ENCODE measurements at places on chromosomes 7 and 10.

DNA sequence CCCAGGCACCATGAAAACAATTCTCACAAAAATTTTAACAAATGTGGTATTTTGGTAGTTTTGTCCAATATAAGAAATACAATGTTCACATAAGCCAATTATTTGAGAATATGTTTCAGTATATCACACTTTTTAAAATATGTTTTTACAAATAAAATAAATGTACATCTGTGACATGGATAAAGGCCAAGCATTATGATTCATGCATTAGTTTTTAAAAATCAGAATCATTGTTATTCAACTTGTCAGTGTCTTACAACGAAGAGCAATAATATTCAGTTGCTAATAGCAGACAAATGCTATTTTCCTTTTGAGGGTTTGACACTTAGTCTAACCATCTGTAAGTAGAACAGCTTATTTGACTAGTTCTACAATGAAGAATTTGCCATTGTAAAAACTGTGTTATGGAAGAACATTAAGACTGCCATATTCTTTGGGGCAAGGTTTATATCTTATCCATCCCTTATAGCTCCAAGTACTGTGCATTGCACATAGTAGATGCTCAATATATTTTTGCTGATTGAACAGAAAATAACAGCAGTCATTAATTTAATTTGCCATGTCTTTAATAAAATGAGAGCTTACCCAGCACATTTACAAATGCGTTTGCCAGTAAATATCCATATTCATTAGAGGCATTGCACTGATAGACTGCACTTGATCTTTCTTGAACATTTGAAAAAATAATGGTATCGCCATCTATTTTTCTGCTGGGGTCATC lies 67.4 kb upstream of the LAMB4 start:
- DNase-seq: no peak

DNA sequence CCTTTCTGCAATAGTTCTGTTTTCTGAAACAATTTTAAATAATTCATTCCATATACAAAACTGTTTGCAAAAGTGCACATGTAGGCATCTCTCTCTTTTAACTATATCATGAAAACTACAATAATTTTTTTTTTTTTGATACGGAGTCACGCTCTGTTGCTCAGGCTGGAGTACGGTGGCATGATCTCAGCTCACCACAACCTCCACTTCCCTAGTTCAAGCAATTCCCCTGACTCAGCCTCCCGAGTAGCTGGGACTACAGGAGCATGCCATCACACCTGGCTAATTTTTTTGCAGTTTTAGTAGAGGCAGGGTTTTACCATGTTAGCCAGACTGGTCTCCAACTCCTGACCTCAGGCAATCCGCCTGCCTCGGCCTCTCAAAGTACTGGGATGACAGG lies 44.0 kb upstream of the SEMA3A start:
- DNase-seq: no peak

DNA sequence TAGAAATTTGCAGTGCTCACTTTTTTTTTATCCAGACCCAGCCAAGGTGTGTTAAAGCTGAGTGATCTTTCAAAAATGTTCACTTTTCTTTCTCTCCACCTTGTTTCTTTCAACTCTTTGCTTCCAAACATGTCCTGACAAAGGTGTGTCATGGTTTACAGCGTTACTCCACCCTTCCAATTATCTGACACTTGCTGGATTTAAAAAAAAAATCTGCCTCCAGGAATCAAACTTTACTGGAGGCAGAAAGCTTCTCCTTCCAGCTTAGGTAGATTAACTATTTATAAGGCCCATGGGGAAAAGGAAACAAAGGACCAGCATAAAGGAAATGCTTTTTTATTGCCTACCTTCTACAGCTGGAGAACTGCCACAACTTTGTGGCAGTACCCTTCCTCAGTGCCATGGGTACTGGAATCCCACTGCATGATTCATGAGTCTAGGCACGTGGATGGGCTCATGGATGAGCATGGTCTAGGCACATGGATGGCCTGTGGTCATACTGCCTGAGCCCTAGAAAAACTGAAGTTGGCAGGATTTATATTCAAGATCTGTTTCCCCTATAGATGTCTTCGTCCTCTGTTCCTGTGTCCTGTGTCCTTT lies at the start of gene COL17A1:
TSS of gene COL17A1 (minus strand) at position 80 of the 600 bp plus-strand sequence. CDS start 5,207 bp downstream, outside the sequence.
- no peak for DNase-seq

DNA sequence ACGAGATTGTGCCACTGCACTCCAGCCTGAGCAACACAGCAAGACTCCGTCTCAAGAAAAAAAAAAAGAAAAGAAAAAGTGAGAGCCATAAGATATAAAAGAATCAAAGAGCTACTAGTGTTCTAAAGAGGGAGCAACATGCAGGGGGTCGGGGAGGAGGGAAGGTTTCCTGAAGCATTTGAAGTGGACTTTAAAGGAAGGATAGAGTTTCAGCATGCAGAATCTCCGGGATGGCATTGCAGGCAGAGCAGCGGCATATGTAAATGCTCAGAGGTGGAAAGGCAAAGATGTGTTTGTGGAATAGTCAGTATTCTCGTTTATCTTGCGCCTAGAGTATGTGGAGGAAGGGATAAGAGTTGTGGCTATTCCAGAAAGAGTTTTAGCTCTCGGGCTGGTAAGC lies 447.6 kb upstream of the NFE2L3 start:
- no peak for DNase-seq

DNA sequence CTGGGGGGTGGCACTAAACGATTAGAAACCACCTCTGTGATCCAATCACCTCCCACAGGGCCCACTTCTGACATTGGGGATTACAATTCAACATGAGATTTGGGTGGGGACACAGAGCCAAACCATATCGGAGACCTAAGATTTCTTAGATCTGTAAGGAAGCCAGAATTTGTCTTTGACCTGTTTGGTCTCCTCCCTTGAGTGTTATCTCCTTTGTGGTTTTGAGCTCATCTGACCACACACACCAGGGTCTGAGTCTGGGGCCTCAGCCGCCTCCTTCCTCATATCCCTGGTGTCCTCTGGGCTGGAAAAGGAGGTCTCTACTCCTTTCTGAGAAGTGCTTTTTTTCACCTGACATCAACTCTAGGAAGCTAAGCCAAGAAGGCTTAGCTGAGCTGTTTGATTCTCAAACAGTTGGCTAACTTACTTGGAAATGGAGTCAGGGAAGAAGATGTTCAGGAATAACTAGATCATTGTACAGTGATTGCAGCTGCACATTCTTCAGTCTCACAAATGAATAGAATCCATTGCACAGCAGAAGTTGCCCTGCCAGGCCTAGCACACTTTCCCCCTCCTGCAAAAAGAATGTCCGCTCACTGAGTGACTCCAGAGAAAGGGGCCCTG lies 167.4 kb downstream of the ARHGAP21 start:
- DNase-seq: no peak

GRCh38 chr10:106941297-106942034 lies 223.0 kb downstream of the SORCS1 start:
- DNase-seq: no peak

DNA sequence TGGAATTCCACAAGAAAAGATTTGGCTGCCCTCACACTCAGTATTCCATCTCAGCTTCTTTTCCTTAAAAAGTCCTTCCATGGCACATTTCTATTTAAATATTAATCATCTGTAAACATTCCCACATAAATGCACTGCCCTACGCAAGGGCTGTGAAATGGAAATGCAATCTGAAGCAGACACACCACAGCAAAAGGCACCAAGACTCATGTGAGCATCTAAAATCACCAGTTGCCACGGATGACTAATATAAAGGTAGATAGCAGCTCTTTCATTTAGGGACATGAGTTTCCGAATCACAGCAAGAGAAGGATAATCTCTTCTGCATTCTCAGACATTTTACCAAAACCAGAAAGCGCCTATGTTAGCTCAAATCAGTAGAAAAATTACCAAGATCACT lies 31.6 kb downstream of the COA1 start:
- DNase-seq: no peak

DNA sequence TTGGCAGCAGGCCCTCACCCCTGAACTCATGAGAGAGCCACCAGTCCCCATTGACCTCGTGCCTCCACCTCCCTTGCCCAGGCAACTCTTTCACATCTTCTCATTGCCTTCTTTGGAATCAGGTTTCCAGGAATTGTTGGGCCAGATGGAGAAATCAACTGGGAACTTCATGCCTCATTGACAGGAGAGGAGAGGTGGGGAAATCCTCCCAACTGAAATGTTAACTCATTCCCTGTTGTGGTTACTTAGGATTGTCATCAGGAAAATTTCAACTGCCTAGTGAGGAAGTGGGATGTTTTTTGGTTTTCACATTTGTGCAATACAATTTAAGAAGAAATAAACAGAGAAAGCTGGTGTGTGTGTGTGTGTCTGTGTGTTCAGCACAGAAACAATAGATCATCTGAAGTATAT lies 106.6 kb upstream of the INHBA start:
- DNase-seq: no peak

GRCh38 chr7:31056775-31057346 lies 4.8 kb downstream of the ADCYAP1R1 start:
- no peak for DNase-seq

GRCh38 chr7:112547916-112548315 lies 67.1 kb downstream of the LSMEM1 start:
- no peak for DNase-seq

DNA sequence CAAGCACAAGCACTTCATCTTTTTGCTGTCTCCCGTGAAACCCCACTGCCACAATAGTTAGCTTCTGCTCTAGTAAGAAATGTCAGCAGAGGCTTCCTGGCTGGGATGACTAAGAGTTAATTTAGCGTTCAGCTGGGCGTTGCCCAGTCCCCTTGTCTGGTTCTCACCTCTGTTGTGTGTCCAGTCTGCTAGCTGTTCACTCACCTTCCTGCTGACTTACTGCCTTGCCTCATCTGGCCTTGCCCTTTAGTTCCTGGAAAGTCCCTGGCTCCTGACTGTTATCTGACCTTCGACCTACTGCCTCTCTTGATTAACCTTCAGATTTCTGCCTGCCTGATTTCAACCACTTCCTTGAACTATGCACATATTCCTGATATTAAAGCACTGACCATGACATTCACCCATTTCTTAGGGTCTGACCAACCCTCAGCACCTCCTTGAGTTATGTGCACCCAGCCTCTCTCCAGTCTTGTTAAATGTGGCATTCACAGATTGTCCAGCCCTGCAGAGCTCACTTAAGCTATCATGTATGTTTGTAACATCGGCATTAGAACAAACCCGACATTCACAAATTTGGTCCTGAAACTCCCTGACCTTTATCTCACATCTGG lies 30.3 kb downstream of the C7orf33 start:
- DNase-seq: no peak

DNA sequence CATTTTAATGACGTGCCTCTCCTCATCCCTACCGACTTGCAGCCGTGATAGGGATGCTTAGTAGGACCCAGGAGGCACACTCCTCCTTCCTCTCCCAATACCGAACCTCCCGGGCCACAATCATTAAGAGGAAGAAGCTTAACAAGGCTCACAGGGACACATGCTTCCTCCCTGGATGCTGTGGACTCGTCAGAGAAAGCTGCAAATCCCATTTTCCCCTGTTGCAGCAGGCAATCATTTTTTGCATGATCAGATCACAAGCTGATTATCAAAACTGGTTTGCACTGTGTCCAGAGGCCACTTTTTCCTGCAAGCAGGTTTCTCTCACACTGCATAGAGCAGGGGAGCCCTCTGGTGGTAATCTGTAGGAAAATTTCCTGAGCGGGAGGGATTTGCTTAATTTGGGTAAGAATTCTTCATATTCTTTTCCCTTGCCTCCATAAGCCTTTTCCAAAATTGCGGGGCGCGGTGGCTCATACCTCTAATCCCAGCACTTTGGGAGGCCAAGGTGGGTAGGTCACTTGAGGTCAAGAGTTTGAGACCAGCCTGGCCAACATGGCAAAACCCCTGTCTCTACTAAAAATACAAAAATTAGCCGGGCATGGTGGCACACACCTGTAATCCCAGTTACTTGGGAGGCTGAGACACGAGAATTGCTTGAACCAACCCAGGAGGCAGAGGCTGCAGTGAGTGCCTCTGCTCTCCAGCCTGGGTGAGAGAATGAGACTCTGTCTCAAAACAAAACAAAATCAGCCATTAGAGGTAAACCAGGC lies 16.1 kb upstream of the LAMB4 start:
- no peak for DNase-seq

DNA sequence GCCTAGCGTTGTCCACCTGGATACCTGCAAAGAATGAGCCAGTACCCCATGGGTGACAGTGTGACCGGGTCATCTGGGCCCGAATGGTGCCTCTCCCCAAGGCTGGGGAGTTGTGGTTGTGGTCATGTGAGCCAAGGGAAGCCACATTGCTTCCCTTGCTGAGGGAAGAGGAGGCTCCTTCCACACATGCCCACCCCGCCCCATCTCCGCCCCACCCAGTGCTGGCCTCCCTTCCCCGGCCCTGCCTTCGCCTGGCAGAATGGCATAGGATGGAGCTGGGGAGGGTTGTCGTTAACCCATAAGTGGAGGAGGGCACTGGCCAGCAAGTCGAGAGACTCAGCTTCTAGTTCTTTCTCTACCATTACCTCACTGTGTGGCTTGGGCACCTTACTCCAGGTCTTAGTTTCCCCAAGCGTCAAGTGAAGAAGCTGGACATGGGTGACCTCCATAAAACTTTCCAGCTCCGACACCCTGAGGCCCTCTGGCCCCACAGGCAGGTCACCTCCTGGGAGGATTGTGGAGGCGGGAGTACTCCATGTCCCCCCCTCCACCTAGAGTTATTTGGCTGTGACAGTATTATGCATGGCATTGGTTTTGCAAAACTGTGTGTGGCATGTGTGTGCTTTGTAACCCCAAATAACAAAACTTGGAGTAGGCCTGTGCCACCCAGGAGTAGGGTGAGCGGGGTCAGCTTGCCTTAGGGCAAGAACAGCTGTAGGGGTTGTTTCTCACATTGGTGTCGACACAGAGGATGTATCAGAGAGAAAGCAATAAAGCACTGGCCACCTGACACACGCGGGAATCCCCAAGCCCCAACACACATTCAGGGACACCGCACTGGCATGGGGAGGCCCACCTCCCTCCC lies 90.5 kb upstream of the MACROH2A2 start:
- no peak for DNase-seq

DNA sequence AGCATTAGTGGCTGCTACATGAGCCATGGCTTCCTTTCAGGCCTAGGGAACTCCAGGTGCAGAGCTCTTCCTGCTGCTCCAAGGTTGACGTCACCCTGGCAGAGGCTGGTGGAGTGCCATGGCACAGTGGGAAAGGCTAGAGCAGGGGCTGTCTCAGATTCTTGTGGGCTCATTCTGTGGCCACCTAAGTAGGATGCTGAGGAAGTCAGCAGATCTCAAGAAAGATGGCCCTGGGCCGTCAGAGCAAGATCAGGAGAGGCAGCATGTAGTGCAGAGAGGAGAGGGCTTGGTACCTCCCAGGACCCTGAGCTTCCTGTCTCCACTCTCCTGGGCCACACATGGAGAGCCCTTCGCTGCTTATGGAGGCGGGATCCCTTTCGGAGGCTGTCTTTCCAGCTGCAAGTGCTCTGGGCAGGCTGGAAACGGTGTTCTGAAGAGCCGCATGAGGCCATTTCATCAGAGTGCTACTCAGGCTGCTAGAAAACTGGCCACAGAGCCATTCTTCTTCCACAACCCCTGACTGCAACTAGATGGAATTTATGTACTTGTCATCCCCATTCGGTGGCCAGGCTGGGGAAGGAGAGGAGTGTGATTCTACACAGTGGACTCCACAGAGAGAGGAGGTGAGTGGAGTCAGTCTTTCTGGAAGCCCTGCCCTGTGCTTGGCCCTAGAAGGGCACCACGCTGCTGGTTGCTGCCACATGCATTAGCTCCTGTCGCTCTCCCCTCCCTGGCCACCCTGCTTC lies 304.2 kb downstream of the RPS24 start:
- DNase-seq: no peak

- DNase-seq: no peak
These were observed 41.3 kb upstream of the TES start for GRCh38 chr7:116169060-116169459.

GRCh38 chr10:2631557-2632205 lies 435.7 kb upstream of the PFKP start:
- DNase-seq: no peak
